Stimulated activated CD8-positive, alpha-beta memory T cell treated with anti-CD3 and anti-CD28 coated beads, Interleukin-15, amount 100 ng/mL, for 24 hours (primary cell): ENCODE measurements at places on chromosomes 7 and 10.

DNA sequence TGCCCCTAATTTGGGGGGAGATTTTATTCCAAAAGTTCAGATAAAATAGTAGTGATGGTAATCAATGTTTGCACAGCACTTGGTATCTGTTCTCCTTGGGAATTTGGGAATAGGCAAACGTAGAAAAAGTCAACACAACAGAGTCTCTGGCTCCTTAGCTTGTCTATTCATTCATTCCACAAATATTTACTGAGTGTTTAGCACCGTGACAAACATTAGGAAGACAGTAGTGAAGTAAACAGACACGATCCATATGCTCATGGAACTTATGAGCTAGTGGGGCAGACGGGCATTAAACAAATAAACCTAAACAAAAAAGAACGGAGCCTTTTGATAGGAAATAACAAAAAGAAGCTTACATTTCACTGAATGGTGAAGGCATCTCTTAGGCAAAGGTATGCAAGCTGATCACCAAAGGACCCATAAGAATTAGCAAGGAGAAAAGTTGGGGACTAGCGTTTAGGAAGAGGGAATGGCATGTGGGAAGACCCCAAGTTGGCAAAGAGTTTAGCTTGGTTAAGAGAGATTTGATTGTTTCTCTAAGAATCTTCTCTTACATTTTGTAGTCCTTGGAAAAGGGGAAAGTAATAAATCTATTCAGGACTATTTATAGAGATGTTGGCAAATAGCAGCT is 243.9 kb upstream of the NPY start:
- no peak for DNase-seq

DNA sequence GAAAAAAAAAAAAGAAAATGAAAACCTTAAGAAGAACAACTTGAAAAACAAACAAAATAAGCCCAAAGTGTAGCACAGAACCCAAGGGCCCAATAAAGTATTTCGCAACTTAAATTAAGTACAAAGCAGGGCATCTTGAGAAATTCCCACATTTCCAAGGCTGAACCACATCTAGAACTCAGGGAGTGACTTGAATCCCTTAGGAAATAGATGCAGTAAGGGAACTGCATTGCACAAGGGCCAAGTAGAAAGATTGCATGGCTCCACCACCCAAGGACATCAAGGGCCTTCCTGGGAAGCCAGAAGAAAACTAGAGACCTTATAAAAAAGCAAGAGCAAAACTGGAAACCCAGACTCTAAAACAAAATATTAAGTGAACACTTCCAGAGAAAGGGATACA is 352.7 kb downstream of the CXCL12 start:
- no peak for DNase-seq

DNA sequence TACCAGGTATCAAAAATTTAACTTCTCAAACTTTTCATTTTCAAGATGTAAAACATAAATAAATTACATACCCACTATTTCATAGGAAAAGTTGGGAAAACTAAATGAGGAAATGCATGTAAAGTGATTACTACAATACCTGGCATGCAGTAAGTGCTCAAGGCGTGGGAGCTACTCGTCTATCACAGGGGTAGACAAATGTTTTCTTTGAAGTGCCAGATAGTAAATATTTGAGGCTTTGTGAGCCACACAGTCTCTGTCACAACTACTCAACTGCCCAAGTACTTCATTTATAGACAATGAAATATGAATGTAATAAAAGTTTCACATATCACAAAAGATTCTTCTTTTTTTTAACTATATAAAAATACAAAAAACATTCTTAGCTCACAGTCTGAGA is 96.4 kb upstream of the PCGF5 start:
- no peak for DNase-seq

DNA sequence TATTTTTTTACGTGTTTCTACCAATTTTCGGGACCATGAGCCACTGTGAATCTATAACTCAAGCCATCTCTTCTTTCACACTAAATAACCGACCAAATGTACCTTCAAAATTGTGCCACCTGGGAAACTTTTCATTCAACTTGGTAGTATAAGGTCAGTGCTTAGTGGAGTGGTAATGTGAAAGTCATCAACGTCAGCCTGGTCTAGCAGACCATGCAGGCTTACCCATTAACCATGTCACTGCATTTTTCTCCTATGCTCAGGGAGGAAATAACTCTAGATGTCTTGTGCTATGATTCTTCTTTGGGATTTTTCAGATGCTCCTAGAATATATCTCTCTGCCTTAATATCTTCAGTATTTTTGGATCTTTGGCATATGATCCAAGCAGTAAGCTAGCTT is 1075.4 kb upstream of the POT1 start:
- no peak for DNase-seq

- DNase-seq = no peak
These were observed 40.6 kb downstream of the AKR1B15 start for GRCh38 chr7:134589491-134589941.

GRCh38 chr10:72727130-72727529 is 35.2 kb downstream of the MCU start:
- DNase-seq = no peak

DNA sequence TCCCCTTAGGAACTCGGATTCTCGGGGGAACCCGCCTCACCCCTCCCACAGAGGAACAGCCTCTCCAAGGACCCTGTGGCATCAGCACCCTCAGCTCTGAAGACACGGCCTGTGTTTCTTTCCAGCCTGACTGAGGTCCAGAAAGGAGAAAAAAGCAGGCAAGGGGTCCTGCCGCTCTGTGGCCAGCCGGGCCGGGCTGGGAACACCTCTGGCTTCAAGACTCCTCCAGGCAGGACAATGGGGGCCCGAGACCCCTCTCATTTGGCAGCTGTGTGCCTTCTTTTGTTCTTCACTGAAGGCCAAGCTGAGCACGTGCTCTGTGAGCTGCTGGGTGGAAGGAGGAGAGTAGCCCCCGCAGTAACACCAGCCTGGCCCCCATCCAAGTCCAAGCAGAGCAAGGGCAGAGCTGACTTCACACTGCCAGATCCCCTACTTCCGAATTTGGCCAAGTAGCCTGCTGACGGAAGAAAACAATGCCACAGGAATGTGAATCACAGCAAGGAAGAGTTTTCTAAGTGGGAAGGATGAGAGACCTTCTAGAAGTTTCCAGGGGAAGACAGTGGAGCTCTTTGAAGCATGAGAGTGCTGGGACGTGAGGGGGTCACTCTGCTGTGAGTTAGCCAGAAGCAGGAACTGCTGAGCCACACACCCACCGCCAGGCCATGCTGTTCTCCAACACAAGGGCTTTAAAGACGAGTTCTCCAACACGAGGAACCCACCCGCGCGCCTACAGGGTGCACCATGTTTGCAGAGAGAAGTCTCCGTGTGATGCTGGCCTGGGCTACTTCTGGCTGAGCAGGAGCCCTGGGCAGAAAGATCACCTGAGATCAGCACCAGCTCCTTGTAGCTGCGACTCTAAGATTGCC is 3.1 kb downstream of the CNPY1 start:
- DNase-seq = no peak

DNA sequence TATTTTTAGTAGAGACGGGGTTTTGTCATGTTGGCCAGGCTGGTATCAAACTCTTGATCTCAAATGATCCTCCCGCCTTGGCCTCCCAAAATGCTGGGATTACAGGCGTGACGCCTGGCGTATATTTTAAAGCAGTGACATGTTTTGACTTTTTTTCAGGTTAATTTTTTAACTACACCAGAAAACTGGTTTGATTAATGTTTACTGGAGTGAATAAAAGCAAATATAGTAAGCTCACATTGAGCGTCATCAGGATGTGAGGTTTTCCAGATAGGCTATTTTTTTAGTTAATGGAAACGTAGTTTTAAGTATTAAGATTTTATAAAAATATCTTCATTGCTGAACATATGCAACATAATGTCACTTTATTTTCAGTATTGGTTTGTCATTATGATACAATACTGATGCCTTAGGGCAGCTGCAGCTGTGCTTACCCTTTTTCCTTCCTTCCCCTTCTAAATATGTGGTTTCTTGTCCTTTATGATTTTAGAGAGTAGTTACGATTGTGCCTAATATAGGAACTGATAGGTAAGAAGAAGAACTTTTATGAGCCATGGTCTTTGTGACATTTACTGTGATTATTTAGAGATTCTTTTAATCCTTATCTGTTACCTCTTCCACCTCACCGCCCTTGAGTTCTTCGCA is 37.3 kb downstream of the TMEM60 start:
- no peak for DNase-seq

- DNase-seq = no peak
These were observed 49.2 kb downstream of the ODAD2 start for GRCh38 chr10:27949528-27950241.

DNA sequence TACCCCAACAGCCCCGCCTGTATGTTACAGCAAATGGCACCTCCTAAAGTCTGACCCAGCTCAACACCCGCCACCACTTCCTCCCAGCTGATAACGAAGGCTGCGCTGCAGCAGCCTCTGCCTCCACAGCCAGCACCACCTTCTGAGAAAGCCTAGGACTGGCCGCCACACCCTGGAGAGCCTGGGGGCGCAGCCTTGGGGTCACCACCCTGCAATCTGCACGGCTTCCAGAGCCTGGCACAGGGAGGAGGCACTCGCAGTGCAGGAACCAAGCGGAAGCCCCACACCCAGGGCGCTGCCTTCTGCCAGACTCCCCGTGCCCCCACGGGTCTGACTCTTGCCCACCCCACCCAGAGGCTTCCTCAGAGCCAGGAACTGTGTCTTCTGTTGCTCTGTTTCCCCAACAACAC is 112.5 kb downstream of the MAD1L1 start:
- DNase-seq = no peak

- no peak for DNase-seq
These were observed 1.9 kb downstream of the HTR5A start for GRCh38 chr7:155071916-155072571.

- no peak for DNase-seq
These were observed 82.2 kb downstream of the PIK3CG start for GRCh38 chr7:106947244-106947728.

- no peak for DNase-seq
These were observed 13.7 kb upstream of the LAMB4 start for GRCh38 chr7:108143658-108144420.

- DNase-seq = no peak
These were observed 29.2 kb downstream of the TFAM start for GRCh38 chr10:58414270-58415041.

- no peak for DNase-seq
These were observed 217.9 kb downstream of the GLRX3 start for GRCh38 chr10:130353928-130354572.

DNA sequence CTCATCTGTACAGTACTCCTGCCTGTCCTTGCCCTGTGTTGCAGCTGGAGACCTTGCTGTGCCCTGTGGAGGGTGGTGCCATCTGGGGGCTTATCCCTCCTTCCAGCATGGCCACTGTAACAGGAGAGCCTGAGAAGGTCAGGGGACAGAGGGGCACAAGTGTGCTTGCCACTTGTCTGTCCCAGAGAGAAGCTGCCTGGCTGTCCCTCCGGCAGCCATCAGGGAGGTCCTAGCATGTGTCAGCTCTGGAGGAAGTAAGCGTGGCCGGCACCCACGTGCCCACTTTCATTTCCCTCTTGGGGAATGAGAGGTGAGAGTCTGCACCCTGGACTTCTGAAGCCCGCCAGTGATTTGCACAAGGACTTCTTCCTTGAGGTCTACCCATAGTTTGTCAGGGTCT is 97.0 kb upstream of the PPIF start:
- DNase-seq = no peak
